Caudate nucleus (tissue), 63 donors: ENCODE measurements at places on chromosomes 13 and 19.

DNA sequence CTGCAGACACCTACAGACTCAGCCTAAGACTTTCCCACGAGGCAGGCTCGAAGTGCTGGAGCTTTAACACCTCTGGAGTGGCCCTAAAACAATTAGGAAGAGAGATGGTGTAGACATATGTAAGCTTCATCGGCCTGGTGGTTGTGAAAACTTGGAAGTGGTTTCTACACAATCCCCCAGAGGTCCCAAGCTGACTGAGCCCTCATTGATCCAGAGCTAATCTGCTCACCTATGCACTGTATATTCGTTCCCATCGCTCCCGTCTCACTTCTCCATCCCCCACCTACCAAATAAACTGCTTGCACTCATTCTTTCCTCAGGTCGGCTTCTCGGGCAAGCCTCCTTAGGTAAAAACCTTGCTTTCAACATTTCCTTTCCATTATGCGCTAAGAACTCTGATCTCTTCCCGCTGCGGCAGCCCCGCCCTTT, 767 bp upstream of the ZNF793 start:
- DNase-seq: no peak

DNA sequence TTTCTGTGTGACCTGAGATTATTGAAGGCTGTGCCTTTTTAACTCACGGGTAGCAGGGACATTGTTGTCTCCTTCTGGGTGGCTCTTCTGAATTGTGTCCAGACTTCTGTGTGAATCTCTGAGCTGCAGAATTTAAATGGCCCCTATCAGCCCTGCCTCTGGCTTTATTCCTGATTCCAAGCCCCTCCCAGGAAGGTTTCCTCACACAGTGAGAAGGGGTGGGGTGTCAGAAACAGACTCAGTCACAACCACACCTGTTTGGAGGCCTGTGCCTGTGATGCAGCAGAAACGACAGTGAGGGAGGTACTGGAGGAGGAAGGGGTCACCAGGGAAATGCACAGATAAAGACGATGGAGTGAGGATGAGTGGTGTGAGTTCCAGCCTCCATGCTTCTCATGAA, at the start of gene CLC:
Gene CLC (minus strand): TSS at position 139 of the 400 bp plus-strand sequence. CDS start 77 bp downstream, at position 62.
- no peak for DNase-seq

- DNase-seq: no peak
These were observed 74.2 kb downstream of the TSHZ3 start for GRCh38 chr19:31275068-31275334.

DNA sequence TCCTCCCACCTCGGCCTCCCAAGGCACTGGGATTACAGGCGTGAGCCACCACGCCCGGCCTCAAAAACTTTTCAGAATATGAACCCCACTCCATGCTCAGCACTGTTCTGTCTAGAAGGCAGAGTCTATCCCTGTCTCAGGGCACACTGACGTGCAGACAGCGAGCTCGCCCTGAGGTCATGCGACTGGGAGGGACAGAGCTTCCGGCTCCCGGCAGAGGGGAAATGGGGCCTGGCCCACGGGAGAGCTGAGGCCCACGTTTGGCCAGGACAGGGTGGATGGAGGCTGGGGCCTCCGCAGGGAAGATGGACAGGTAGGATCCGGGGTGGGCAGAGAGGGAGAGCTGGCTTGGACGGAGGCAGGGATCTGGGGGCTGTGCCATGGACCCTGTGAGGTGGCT, 2.8 kb upstream of the AZU1 start:
- DNase-seq: no peak

DNA sequence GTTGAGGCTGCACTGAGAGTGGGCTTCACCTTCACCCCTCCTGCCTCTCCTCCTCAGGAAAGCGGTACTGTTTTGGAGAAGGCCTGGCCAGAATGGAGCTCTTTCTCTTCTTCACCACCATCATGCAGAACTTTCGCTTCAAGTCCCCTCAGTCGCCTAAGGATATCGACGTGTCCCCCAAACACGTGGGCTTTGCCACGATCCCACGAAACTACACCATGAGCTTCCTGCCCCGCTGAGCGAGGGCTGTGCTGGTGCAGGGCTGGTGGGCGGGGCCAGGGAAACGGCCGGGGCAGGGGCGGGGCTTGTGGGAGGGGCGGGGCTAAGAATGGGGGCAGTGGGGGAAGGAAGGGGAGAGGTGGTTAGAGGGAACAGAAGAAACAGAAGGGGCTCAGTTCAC, 7.5 kb downstream of the CYP2A13 start:
- DNase-seq: no peak

GRCh38 chr13:110910013-110910890, 4.6 kb downstream of the ANKRD10 start:
- no peak for DNase-seq

DNA sequence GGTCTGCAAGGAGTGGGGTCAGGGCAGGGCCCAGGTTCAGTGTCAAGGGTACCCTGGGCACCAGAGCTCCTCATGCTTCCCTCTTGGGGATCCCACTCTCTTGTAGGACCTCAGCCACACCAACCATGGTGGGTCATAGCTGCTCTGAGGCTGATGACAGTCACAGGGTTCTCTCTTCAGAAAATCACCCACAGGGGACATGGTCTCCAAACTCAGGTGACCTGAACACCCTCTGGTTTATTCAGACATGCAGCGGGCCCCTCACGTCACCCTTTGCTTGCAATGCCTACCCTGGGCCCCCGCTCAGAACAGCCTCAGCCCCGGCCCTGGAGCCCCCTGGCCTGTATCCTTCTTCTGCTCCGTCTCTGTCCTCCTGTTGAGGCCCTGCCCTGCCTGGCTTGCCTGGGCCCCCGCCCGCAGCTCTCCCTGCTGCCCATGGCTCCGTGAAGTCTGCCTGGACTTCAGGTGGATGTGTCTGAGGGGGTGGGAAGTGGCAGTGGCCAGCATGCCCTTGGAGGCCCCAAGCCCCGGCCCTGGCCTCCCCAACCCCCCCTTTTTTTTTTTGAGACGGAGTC, 20.4 kb downstream of the CHERP start:
- no peak for DNase-seq

- no peak for DNase-seq
These were observed 787 bp downstream of the ZNF580 start for GRCh38 chr19:55641426-55642152.

GRCh38 chr19:4660993-4661392, 9.1 kb downstream of the MYDGF start:
- no peak for DNase-seq

GRCh38 chr13:103371271-103371670, 305.1 kb upstream of the SLC10A2 start:
- DNase-seq: no peak

DNA sequence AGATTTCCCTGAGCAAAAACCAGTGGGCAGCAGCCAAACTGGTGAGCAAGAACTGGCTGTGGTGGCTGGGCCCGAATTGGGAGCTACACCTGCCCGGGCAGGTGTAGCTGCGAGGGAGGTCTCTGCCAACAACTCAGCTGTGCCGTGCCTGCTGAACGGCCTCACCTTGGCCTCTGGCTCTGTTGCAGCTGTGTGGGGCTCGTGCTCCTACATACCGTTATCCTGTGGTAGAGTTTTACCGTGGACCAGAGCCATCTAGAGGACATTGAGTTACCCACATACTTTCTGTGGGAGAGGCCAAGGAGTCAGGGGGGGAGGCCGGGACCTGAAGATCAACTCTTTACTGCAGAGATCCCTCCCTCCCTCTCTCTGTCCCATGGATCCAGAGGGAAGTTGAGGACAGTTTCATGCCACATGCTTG, 113.2 kb downstream of the TM9SF2 start:
- no peak for DNase-seq

DNA sequence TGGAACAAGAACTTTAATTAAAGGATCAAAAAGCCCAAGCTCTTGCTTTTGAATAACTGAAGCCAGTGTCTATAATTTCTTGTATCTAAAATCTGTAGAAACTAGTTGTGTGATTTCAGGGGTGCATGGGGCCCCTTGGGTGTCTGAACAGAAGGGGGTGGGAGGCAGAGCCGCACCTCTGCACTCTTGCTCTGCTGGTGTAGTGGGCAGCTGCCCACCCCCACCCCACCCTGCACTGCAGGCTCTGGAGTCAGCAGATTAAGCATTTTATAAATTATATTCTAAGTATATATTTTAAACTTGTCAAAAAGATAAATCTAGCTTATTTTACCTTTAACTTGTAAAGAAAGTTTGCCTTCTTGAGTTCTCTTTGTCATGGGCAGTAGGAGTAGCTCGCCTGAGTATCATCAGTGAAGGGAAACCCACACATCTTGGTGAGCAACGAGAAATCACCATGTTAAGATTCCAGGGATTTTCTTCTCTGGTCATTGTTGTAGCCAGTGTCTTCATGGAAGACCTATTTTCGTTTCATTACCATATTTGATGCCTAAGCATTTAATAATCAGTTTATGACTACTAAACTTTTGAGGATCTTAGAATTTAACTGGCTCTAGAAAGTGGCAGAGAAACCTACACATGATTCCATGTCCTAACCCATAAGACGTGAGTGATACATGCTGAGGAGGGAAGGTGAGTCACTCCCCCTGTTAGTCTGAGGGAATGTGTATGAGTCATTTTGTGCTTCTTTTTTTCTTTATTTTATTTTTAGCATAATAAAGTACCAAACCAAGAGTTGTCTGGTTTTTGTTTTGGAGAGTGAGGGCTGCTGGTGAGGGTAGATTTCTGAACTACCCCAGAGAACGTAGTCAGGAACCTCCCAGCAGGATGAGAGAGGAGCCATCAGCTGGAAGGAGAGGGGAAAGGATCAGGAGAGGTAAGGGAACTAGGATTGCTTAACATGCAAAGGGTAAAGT, 7.7 kb downstream of the UBE2L5 start:
- DNase-seq: no peak

GRCh38 chr19:2084993-2085720, 11.0 kb downstream of the MOB3A start:
- no peak for DNase-seq

- DNase-seq: no peak
These were observed 23.4 kb upstream of the TBC1D4 start for GRCh38 chr13:75505327-75505726.

- no peak for DNase-seq
These were observed 2.8 kb downstream of the ZFP36 start for GRCh38 chr19:39409208-39410016.

GRCh38 chr13:77356155-77356554, 29.3 kb upstream of the MYCBP2 start:
- DNase-seq: no peak

DNA sequence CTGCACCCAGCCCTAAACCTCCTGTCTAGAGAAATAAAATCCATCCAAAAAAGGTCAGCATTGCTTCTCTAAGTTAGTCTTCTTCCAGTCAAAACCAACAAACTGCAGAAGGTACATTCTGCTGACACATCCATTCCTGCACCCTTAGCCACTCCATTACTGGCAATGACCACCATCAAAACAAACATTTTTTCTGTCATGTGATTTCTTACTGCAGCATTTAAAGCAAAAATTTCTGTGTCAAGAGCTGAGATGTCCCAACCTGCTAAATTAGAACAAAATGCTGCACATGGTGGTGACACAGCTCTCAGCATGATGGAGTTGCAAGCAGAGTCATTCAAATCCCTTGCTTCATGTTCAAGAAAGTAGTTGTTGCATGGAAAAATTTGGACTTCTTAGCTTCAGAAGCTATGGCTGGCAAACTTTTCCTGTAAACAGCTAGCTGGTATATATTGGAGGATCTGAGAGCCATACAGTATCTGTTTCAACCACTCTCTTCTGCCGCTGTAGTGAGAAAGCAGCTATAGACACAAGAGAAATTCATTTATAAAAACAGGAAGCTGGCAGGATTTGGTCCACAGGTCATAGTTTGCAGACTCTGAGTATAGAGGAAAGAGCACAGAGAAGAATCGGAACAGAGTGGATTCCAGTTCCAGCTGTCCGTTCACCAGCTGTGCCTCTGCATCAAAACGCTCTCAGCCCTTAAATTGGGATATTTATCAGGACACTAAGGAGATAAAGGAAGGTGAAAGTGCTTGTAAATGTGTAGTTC, 17.4 kb downstream of the RUBCNL start:
- no peak for DNase-seq

DNA sequence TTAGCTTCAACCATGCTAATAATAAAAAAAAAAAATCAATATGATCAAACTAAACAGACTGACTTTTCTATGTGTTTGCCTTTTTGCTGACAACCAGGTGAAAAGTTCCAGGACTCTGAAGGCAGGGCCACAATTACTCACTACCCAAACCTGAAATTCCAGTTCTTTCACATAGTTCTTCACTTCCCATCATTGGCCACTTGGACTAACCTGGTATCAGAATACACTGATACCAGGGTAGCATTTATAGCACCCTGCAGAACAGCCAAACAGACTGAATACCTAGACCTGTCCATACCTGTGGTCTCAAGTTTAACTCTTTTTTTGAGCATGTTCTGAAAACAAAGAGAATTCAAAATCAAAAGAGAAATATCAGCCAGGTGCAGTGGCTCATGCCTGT, 25.1 kb downstream of the ELF1 start:
- DNase-seq: no peak

DNA sequence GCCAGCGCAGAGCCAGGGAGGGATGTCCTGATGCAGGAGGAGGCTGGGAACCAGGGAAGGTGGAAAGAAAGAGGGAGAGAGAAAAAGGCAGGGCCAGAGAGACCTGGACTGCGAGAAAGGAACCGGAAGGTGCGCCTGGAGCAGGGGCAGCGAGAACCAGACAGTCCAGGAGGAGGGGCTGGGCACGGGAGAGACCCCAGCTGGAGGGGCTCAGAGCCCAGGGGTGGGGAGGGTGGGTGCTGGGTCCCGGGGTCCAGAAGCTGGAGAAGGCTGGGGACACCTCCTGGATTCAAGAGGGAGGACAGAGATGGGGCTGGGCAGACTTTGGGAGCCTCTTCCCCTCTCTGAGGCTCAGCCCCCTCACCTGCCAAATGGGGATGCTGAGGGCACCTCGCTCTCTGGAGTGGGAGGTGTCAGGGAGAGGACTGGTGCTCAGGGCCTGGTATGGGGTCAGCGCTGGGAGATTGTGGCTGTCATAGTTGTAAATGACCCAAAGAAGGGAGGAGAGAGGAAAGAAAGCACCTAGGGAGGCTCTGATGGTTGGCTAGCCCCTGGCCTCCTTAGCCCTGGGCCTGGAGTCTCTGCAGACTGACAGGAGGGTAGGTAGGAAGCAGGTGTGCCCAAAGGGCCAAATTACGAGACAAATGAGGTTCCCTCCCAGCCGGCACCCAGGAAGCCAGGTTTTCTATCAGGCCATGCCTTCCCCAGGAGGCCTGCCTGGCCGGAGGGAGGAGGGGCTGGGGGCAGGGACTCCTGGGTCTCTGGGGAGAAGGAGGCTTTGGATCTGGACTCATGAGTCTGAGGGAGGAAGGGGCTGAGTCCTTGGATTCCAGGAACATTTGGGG, 1.3 kb upstream of the SPACA6 start:
- DNase-seq: no peak

DNA sequence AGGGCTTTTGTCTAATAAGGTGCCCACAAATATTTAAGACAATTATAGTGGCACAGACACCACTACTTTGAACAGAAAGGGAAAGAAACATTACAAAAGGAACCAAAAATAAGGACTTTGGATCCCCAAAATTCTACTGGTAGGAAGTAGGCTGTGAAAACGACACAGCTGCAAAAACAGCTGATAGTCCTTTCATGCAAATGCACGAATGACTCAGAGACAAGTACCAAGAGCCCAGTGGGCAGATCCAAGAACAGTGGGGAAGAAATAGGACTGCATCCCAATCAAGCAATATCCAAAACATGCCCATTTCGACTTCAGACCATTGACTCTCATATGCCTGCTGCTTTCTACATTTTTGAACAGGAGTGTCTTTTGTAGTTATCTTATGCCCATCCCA, 269.4 kb upstream of the NBEA start:
- DNase-seq: no peak
